Psoas muscle (tissue), 8 donors: ENCODE measurements at places on chromosomes 3 and 15.

DNA sequence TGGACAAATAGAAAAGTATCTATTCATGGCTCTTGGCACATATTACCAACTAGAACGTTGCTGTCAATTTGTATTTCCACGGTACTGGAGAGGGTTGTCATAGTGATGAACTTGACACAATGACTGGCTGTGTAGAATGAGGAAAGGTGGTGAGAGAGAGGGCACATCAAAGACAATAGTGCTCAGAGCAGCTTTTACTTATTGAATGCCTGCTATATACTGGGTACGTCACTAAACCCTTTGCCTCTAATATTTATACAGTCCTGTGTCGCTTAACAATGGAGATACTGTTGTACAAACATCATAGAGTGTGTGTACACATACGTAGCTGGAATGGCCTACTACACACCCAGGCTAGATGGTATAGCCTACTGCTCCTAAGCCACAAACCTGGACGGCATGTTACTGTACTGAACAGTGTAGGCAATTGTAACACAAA lies 8.3 kb downstream of the TMPRSS7 start:
- peaks cover 2% of the 10 kb centered on the region for H3K4me1 ChIP-seq
- no peak overlapping the region for H3K4me3 ChIP-seq
- no peak for DNase-seq
- no peak overlapping the region for H3K27ac ChIP-seq
- H3K27me3 ChIP-seq, result no peaks in the 10 kb centered on the region

DNA sequence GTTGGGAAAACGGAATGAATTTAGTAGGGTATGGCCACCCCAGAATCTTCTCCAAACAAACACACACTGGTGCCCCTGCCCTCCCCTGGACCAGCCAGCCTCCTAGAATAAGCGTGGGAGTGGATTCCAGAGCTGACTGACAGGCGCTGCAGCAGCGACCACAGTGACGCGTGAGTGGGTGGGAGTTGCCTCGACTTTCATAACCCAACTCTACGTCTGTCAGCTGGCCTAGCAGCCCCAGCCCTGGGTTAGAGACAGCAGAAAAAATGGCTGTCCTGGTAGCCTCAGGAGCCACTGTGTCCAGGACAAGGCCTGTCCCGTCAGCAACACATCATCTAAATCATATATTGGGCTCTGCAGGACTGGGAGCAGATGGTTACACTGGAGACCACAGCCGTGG lies 10.0 kb downstream of the PLA2G4B start:
- DNase-seq, result no peak
- H3K4me3 ChIP-seq, result no peak overlapping the region
- H3K27ac ChIP-seq, result no peak overlapping the region
- H3K4me1 ChIP-seq, result no peaks in the 10 kb centered on the region
- H3K36me3 ChIP-seq, result peaks cover 51% of the 10 kb centered on the region

DNA sequence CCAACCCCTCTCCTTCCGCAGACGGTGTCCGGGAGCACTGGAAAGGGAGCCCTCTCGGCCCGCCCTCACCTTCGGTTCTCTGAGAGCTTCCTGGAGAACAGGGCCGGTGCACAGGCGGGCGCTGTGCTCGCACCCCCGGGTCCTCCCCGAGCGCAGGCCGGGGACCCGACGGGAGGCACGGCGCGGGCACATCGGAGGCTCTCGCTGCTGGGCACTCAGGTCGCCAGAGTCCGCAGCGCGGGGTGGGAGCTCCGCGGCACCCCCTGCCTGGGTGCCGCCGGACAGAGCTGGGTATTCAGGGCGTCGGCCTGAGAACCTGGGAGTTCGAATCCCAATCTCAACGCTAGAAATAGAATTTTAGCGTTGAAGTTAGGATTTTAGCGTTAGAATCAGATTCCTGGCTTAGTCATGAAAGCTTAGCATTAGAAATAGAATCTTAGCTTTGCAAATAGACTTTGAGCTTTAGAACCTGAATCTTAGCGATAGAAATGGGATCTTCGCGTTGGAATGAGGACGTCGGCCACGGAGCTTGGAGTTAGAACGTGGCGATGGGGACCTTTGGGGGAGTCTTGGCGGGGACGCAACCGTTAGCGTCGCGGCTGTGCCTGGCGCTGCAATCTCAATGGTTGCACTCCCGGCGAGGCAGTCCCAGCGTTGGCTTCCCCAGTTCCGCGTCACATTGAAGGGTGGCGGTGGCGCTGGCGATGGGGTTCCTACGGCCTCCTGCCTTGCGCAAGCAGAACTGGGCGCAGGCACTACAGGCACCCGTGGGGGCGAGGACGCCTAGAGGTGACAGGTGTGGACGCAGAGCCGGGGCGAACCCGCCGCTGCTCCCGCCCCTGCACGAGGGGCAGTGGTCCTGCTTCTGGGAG lies 549 bp downstream of the TRH start:
- no peaks in the 10 kb centered on the region for H3K27me3 ChIP-seq
- H3K4me3 ChIP-seq, result peak overlapping the region; percentile 44
- no peak for DNase-seq
- peaks cover 9% of the 10 kb centered on the region for H3K4me1 ChIP-seq
- no peak overlapping the region for H3K27ac ChIP-seq

GRCh38 chr15:92845126-92845508 lies 55.0 kb upstream of the CHD2 start:
- no peaks in the 10 kb centered on the region for H3K4me1 ChIP-seq
- no peaks in the 10 kb centered on the region for H3K36me3 ChIP-seq
- no peak overlapping the region for H3K27ac ChIP-seq
- H3K4me3 ChIP-seq, result no peak overlapping the region
- H3K27me3 ChIP-seq, result no peaks in the 10 kb centered on the region

DNA sequence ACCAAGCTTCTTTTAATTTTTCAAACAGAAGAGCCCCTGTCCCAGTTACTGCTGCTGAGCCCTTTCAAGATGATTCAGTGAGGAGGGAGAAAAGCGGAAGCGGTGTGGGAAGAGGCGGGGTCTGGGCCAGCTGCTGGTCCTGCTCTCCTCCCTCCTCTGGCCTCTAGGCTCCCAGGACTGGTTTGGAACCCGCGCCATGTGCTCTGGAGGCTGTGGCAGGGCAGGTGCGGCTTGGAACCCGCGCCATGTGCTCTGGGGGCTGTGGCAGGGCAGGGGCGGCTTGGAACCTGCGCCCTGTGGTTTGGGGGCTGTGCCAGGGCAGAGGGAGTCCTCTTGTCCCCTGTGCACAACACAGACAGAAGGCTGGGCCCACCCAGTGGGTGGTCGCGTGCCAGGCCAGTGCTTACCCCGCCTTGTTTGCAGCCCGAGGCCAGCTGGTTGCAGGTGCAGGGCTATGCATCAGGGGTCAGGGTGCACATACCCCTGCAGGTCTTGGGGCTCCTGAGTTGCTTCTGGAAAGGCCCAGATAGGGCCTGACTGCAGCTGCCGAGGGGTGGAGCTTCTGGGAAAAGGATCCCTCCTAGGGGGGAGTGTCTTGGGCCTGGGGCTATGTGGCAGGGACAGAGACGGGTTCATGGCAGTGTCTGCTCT lies 12.2 kb downstream of the ALG1L2 start:
- H3K4me1 ChIP-seq, result no peaks in the 10 kb centered on the region
- no peaks in the 10 kb centered on the region for H3K36me3 ChIP-seq
- H3K4me3 ChIP-seq, result no peak overlapping the region
- no peak overlapping the region for H3K27ac ChIP-seq

DNA sequence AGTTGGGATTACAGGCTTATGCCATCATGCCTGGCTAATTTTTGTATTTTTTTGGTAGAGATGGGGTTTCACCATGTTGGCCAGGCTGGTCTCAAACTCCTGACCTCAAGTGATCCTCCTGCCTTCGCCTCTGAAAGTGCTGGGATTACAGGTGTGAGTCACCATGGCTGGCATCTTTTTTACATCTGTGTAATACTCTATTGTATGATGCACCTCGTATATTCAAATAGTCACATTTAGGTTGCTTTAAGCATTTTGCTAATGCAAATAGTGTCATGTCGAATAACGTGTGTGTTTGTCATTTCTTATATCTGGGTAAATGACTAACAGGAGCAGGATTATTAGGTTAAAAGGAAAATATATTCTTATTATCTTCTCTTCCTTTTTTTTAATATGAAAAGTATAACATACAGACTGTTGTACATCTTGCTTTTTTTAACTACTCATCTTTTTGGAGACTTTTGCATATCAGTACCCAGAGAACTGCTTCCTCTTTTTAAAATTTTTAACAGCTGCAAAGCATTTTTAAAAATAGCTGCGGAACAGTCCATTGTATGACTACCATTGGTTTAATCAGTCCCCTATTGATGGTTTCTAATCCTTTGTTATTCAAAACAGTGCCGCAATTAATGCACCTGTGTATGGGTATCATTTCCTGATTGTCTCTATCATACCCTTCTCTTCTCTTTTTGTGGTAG lies 13.4 kb downstream of the SCAMP5 start:
- no peaks in the 10 kb centered on the region for H3K4me1 ChIP-seq
- H3K27ac ChIP-seq, result no peak overlapping the region
- no peaks in the 10 kb centered on the region for H3K27me3 ChIP-seq
- no peaks in the 10 kb centered on the region for H3K36me3 ChIP-seq
